ENCODE measurements at places on chromosomes 2 and 18.

DNA sequence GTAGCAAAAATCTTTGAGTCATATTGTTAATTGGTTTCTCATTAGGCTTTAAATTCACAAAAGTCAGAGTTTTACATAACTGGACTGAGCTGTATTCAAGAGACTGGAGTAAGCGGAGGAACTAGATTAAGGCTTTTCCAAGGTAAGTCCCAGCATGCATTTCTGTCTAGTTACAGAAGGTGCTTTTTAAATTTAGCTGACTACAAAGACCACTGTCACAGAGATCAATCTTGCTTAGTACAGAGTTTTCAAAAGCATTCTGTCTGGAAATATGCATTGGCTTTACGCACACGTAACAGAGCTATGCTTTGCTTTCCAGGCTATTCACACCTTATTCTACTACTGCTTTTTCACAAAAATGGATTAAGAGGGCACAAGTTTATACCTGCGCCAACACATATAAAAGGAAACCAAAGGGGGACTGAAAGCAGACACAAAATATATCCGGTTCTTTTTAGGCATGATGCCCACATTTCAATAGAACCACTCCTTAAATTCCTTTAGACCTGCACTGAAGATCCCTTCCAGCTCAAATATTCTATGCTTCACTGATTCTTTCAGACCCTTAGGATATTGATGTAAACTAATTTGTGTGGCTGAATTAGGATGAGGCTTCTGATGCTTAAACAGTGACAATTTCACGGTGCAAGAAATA is 560.7 kb upstream of the CRIM1 start:
- DNase-seq = no peak

- no peak for DNase-seq
Measured at GRCh38 chr2:229873123-229873581, 48.7 kb downstream of the TRIP12 start.

DNA sequence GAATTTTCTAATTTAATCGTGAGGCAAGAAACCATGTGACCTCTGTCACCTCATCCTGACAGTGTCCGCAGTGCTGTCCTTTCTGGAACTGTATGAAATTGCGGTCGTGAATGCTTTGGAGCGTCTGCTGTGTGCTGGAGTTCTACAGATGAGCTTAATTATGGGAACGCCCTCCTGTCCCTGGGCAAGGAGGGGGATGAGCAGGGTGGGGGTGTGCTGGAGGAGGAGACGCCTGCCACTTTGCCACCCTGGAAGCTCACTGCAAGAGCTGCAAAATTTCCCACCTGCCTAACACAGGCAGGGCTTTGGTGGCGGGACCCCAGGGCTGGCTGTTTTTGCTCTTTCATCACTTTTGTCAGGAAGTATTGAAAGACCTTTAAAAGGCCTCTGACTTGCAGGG is 6.5 kb downstream of the LPIN1 start:
- DNase-seq = no peak

DNA sequence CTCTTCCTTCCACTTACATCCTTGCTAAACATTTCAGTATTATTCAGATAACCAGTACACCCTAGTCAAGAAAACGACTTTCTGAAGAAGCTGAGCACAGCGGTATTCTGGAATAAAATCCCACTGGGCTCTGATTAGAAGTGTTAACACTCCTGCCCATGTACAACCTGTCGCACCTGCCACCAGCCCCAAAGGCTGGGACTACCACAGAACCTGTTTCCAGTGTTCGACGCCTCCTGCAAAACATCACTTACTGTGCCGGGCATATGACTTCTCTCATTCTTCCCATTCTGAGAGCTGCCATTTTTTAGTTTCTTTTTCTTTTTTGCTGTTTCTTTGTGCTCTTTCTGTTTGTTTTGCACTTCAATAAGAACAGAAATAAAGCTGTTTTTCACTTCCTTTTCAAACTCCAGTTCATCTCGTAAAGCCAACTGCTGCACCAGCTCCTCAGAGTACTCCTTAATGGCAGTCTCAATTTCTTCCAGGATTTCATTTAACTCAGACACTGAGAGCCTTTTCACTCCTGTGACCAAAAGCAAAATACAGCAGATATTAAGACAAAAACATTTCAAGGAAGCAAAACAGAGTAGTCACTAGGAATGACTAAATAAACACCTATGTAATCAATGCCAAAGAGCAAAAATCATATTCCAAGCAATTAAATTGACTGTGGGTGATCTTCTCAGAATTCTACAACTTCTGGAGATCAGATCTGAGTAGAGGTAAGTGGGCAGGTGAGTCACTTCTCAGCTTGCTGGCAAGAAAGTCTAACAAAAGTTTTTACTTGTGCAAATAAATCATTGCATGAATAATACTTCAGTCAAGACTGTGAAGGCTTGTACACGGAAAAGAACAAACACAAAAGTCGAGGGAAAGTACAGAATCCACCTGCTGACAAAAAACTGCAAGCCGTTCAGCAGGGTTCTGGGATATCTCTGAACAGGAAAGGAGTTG is 19.3 kb downstream of the FEZ2 start:
- DNase-seq = no peak

- DNase-seq = no peak
Measured at GRCh38 chr18:73752965-73753364, 394.7 kb downstream of the FBXO15 start.

GRCh38 chr2:222738809-222739208 is 67.4 kb downstream of the MOGAT1 start:
- DNase-seq = no peak

GRCh38 chr2:29587402-29588190 is 333.8 kb downstream of the ALK start:
- DNase-seq = no peak

DNA sequence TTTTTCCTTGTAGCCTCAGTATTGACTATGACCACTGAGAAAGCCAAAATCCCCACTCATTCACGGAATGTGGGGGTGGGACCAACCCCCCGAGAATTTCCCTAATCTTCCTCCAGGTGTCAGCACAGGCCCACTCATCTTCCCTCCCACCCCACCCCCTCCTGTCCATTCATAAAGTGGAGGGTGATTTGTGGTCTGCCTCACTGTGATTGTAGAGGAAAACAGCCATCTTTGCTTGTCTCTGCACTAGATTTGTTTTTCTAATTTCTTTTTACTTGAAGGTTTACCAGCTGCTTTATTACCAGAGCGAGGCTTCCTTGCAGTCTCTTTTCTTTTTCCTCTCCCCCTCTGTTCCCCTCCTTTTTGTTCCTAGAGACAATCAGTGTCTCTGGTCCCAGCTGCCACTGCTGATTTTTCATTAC is 171.8 kb downstream of the ICOS start:
- no peak for DNase-seq

DNA sequence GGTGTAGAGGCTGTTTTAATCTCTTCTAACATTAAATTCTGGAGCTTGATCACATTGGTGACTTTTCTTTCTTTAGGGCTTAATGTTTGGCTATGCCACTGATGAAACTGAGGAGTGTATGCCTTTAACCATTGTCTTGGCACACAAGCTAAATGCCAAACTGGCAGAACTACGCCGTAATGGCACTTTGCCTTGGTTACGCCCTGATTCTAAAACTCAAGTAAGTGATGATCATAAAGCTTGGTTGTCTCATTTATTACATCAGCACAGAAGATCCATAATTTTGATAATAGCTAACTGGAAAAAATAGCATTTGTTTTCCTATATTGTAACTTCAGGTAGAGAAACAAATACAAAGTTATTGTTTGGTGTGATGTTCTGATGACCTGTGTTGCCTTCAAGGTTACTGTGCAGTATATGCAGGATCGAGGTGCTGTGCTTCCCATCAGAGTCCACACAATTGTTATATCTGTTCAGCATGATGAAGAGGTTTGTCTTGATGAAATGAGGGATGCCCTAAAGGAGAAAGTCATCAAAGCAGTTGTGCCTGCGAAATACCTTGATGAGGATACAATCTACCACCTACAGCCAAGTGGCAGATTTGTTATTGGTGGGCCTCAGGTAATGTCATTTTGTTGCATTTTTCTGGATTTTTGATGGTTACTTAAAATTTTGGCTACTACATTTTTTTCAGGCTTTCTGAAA is 2.9 kb downstream of the MAT2A start:
- no peak for DNase-seq

GRCh38 chr2:60980071-60980815 is 37.3 kb upstream of the PEX13 start:
- no peak for DNase-seq

GRCh38 chr2:109187711-109188495 is 58.9 kb downstream of the SH3RF3 start:
- DNase-seq = no peak

DNA sequence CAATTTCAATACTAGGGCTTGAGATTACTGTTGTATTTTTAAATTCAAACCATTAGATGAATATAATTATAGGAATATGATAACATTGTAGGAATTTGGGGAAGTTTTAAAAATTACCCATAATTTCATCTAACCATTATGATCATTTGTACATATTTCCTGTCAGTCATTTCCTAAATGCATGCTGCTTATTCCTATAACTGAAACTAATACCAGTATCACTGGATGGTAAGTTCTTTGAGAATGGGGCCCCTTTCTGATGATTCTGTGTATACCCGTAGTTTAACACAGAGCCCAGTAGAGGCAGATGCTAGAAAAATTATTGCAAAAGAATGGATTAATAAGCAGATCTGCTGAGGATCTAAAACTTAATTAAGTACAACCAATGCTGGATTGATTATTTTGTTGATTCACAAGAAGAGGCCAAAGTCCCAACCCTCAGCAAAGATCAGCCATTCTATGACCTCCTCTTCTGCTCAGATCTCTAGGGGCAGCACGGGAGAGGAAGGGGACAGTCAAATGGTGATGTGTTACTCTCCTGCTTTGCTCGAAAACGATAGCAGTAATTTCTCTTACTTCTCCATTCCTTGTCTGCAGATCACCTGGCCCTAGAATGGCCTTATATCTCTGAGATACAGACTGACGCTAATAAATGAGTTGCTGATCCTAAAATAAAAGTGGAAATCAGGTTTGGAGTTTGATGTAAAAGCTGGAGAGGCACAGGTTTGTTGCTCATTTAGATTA is 69.5 kb upstream of the PELI1 start:
- no peak for DNase-seq

DNA sequence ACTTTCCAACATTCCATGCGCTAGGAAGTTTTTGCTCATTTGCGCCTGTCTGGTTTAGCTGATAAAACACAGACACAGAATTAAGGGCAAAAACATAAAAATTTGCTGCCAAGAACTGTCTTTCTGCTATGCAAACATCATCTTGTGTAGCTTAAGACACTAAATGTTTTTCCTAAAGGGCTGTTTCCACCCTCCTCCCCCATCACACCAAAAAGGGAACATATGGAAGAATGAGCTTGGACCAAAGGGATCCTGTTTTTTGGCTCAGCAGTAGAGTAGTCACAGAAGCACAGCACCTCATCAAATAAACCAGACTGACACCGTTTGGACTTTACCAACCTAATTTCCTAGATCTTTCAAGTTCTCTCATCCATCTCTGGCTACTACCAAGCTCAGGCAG is 210.1 kb downstream of the ZNF521 start:
- no peak for DNase-seq

GRCh38 chr2:165958313-165958960 is 4.9 kb upstream of the TTC21B start:
- no peak for DNase-seq

DNA sequence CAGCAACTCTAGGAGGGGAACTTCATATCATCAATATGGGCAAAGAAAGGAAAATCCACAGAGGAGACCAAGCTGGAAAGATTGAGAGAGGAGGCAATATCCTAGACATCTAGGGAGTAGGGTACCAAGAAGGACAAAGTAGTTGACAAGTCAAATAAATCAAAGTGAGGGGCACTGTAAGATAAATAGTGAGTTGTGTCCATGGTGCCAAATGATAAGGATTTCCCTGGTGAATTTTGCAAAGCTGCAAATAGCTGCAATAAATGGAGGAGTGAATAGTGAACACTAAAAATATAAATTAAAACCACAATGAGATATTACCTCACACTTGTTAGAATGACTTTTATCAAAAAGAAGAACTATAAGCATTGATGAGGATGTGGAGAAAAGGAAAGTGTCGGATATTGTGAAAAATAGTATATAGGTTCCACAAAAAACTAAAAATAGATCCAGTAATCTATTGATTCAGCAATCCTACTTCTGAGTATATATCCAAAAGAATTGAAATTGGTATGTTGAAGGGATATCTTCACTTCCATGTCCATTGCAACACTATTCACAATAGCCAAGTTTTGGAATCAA is 258.2 kb upstream of the FN1 start:
- DNase-seq = no peak

DNA sequence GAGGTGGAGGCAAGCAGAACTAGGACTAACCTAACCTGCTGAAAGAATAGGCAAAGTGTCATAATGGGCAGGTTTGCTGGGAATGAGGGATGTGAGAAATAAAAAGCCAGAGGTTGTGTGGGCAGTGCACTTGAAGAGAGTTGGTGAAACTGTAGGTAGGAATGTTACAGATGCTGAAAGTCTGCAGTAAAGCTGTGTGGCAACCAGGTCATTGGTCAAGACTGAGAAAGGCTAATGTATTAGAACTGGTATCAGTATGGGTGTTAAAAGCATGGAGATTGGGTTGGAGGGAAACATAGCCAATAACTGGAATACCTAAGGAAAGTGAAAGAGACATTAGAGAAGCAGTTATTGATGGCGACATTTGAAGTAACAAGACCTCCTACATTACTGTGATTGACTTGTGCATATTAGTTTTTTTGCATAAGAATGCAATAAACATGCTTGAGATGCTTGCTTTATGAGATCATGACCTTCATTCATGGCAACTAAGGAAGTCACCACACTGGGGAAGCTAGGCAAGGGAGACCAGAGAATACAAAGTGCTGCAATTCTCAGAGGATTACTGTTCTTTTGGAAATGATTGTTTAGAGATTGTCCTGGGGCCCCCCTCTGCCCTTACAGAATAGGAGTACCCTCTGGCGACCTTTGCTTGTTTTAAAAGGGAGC is 11.8 kb downstream of the GULP1 start:
- DNase-seq = no peak

DNA sequence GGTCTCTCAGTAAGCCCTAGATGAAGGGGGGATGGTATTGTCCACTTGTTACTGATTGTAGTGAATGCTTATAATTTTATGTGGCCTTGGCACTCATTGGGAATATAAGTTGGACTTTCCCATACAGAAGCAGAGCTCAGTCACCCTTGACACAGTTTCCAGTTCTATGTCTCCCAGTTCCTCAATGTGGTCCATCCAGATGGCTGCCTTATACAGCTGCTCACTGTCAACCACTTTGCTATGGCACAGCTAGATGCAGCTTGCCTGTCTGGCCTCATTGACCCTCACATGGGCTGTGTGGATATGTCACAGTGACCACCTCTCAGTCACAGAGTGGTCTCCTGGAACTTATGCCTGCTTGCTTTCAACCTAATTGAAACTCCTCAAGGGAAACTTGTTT is 21.7 kb downstream of the SLC39A6 start:
- DNase-seq = no peak

DNA sequence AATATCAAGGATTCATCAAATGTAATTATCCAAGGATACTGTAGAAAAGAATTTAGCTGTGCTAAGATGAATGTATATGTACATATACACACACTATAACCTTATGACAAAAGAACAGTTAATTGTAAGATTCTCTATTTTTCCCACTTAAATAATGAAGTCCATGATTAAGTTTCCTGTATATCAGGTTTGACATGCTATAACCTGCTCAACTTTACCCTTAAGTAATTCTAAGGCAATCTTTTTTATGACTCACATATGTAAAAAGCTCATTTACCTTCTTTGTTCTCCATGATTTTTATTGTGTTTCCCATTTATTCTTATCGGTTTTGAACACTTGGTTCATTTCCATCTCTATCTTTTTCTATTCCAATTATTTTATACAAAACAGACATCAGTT is 1213.1 kb upstream of the SLC39A10 start:
- DNase-seq = no peak

Measured in esophagus squamous epithelium (tissue), 5 donors.